ENCODE measurements at places on chromosomes 3 and 15.

- DNase-seq = no peak
Measured at GRCh38 chr15:80531796-80532195, 127.6 kb downstream of the ARNT2 start.

DNA sequence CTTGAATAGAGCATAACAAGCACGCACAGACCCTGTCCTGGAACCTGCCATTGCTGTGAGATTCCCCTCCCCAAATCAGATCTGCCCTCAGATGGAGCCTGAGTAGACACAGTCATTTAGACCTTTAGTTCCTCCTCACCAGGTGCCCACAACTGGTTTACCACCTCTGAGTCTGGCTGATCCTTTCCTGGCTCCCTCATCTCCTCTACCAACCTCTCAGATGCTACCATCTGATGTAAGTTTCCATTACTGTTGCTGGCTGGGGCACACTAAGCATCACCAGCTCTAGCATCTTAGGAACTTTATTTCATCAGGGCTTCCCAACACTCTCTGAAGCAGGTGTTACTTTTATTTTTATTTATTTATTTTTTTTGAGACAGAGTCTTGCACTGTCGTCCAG lies 288.3 kb downstream of the TLE3 start:
- DNase-seq = no peak

- DNase-seq = no peak
Measured at GRCh38 chr3:170754311-170754693, 115.7 kb downstream of the RPL22L1 start.

- DNase-seq = no peak
Measured at GRCh38 chr3:54784021-54784420, 143.8 kb downstream of the LRTM1 start.

DNA sequence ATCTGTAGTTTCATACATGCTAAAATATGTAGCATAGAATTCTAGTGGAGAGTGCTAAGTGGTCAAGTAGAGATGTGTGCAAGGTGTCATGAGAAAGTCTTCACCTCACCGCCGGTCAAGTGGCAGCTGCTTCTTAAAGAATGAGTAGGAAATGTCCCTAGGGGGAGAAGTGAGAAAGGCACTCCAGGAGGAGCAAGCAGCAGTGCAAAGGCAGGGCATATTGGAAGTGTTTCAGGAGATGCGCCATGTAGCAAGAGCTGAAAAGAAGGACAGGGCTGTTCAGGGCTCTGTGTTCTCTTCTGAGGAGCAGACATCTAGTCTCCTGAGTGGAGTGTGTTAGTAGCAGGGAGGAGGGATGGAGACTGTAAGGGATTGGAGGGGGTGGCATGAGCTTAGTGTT lies 312.4 kb upstream of the SEMA6D start:
- no peak for DNase-seq

GRCh38 chr15:33963831-33964664 lies 4.2 kb upstream of the CHRM5 start:
- DNase-seq = peak; percentile 26

- no peak for DNase-seq
Measured at GRCh38 chr3:182914341-182914740, 66.0 kb downstream of the DCUN1D1 start.

GRCh38 chr3:144966560-144966959 lies 994.9 kb downstream of the DIPK2A start:
- no peak for DNase-seq
